ENCODE measurements at places on chromosomes 6 and 20. TPM values are rescaled to one million over a fixed set of nuclear protein-coding genes. Genes with fewer than 3 reads are reported as not detected.

- no peak overlapping the region for H3K4me3 ChIP-seq
- H3K36me3 ChIP-seq = no peaks in the 10 kb centered on the region
- H3K27ac ChIP-seq = no peak overlapping the region
- no peaks in the 10 kb centered on the region for H3K4me1 ChIP-seq
- DNase-seq = no peak
Observed at GRCh38 chr6:41190791-41191190, 10.2 kb downstream of the TREML2 start.

Gene CAGE1
- 0.17 TPM for total RNA-seq

- H3K27ac ChIP-seq = no peak overlapping the region
- H3K36me3 ChIP-seq = no peaks in the 10 kb centered on the region
- no peak for DNase-seq
- H3K4me3 ChIP-seq = no peak overlapping the region
- H3K4me1 ChIP-seq = no peaks in the 10 kb centered on the region
- H3K27me3 ChIP-seq = peaks cover 3% of the 10 kb centered on the region
Observed at GRCh38 chr6:150224820-150225219, 82.0 kb downstream of the PPP1R14C start.

GRCh38 chr6:112014483-112014882 is 39.4 kb upstream of the CCN6 start:
- H3K27me3 ChIP-seq = no peaks in the 10 kb centered on the region
- DNase-seq = no peak
- peaks cover 7% of the 10 kb centered on the region for H3K4me1 ChIP-seq
- no peak overlapping the region for H3K27ac ChIP-seq
- no peak overlapping the region for H3K4me3 ChIP-seq
- H3K36me3 ChIP-seq = no peaks in the 10 kb centered on the region

DNA sequence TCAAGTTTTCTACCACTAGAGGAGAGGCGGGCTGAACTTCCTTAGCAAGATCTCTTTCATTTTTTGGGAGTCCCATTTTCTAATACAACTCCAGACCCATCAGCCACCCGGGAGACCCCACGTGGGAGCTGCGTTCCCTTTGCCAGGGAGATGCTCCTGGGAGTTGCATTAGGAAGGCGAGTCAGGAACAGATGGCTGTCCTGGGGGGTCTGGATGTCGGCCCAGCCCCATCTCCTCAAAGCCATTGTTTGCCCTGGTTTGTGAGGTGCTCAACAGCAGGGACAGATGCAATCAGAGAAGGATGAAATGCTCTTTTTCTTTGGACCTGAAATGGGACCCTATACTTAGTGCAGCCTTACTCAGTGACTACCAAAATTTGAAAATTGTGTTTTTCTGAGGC is 39.4 kb downstream of the CARMIL1 start:
- peaks cover 14% of the 10 kb centered on the region for H3K4me1 ChIP-seq
- no peak for DNase-seq
- no peaks in the 10 kb centered on the region for H3K36me3 ChIP-seq
- no peak overlapping the region for H3K27ac ChIP-seq
- H3K27me3 ChIP-seq = no peaks in the 10 kb centered on the region
- no peak overlapping the region for H3K4me3 ChIP-seq

GRCh38 chr6:30357678-30358540 is 13.0 kb downstream of the RPP21 start:
- H3K27ac ChIP-seq = no peak overlapping the region
- H3K27me3 ChIP-seq = peaks cover 35% of the 10 kb centered on the region
- peak; percentile 63 for DNase-seq
- H3K4me1 ChIP-seq = peaks cover 5% of the 10 kb centered on the region
- no peaks in the 10 kb centered on the region for H3K36me3 ChIP-seq

GRCh38 chr20:18677126-18677525 is 89.3 kb downstream of the DTD1 start:
- no peak overlapping the region for H3K27ac ChIP-seq
- H3K4me3 ChIP-seq = no peak overlapping the region
- H3K36me3 ChIP-seq = no peaks in the 10 kb centered on the region
- DNase-seq = no peak
- H3K27me3 ChIP-seq = no peaks in the 10 kb centered on the region
- peaks cover 6% of the 10 kb centered on the region for H3K4me1 ChIP-seq

GRCh38 chr6:86459978-86460377 is 477.4 kb upstream of the HTR1E start:
- H3K4me1 ChIP-seq = no peaks in the 10 kb centered on the region
- no peaks in the 10 kb centered on the region for H3K27me3 ChIP-seq
- H3K27ac ChIP-seq = no peak overlapping the region
- H3K36me3 ChIP-seq = no peaks in the 10 kb centered on the region
- DNase-seq = no peak

DNA sequence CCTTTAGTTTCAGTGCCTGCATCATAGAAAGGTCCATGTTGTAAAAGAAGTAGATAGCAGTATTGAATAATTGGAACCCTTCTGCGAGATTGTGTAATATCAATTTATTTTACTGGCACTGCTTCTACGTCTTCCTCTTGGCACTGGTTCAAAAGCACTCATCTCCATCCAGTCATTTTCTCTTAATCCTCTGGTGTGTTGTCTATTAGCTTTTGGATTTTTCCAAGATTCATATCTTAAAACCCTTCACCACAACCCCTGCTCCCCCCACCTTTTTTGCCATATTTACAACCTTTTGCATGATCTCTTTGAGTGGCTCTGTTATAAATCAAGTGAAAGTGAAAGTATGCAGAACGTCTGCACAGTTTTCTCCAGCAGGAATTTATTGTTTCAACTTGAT is 76.6 kb upstream of the HSF2 start:
- H3K4me3 ChIP-seq = no peak overlapping the region
- H3K36me3 ChIP-seq = no peaks in the 10 kb centered on the region

DNA sequence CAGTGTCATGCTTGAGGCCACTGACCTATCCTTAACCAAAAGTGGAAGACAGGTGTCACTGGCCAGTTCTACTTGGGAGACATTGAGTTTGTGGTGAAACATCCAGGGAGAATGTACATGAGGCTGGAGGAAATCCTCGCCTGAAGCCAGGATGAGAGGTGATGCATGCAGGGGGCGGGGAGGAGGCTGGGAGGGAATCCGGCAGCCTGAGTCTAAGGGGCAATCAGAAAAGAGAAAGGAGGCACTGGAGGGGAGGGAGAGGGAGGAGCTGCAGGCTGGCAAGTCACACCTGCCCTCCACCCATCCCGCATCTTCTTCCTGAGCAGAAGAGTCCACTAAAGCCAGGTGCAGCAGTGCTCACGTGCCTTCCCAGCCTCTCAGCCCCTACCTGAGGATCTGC is 14.9 kb upstream of the DDO start:
- DNase-seq = no peak
- no peak overlapping the region for H3K27ac ChIP-seq
- H3K36me3 ChIP-seq = no peaks in the 10 kb centered on the region
- H3K4me3 ChIP-seq = no peak overlapping the region
- no peaks in the 10 kb centered on the region for H3K4me1 ChIP-seq
- no peaks in the 10 kb centered on the region for H3K27me3 ChIP-seq

Gene SIRPB2
- total RNA-seq = 2.6 TPM

- no peak for DNase-seq
- H3K4me3 ChIP-seq = no peak overlapping the region
- no peaks in the 10 kb centered on the region for H3K27me3 ChIP-seq
- H3K4me1 ChIP-seq = no peaks in the 10 kb centered on the region
Observed at GRCh38 chr6:57097596-57097995, 7.6 kb downstream of the ZNF451 start.

DNA sequence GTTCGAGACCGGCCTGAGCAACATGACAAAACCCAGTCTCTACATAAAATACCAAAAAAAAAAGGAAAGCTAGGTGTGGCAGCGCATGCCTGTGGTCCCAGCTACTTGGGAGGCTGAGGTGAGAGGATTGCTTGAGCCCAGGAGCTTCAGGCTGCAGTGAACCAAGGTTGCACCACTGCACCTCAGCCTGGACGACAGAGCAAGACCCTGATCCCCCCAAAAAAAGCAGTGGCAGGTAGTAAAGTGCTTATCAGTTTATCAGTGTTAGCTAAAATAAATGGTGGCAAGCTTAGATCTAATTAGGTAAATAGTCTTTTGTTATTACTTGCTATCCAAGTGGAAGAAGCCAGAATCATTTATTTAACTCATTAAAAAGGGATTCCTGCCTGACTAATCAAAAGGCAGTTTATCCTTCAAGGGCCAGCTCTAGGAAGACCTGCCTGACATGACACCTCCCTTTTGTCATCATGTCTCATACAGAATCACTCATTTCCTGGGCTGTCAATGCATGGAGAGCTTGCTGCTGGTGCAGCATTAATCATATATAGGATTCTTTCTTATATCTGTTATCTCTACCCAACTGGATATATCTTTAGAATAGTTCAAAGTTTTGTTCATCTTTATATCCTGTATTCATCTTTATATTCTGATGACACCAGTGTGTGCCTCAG is 9.6 kb downstream of the DSTN start:
- no peaks in the 10 kb centered on the region for H3K27me3 ChIP-seq
- DNase-seq = no peak
- no peaks in the 10 kb centered on the region for H3K36me3 ChIP-seq
- H3K27ac ChIP-seq = no peak overlapping the region
- H3K4me1 ChIP-seq = no peaks in the 10 kb centered on the region

GRCh38 chr6:7033202-7033601 is 74.6 kb upstream of the RREB1 start:
- no peaks in the 10 kb centered on the region for H3K27me3 ChIP-seq
- H3K4me1 ChIP-seq = peaks cover 3% of the 10 kb centered on the region
- no peak overlapping the region for H3K4me3 ChIP-seq
- H3K27ac ChIP-seq = peak overlapping the region; percentile 15
- H3K36me3 ChIP-seq = no peaks in the 10 kb centered on the region

DNA sequence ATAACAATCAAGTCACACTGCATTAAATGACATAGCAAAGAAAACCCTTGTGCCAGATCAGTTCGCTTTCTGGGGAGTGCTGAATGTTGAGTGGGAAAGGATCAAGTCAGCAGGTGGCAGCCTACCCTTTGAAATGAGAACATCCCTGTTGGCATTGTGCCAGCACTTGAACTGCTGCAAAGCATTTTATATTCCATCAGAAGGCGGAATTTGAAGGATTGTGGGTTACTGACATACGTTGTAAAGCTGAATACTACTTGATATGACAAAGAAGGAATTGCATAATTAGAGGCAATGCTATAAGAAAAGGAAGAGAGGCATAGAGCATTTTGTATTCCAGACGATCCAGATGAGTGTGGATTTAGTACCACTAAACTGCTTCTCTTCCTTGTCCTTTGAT is 26.5 kb downstream of the BCKDHB start:
- no peaks in the 10 kb centered on the region for H3K36me3 ChIP-seq
- peak; percentile 56 for DNase-seq
- no peak overlapping the region for H3K4me3 ChIP-seq
- no peaks in the 10 kb centered on the region for H3K27me3 ChIP-seq
- no peaks in the 10 kb centered on the region for H3K4me1 ChIP-seq
